Urothelium cell line (cell line): ENCODE measurements at places on chromosomes 16 and 17.

- DNase-seq = no peak
These were observed 561 bp downstream of the CCDC47 start for GRCh38 chr17:63772801-63773271.

GRCh38 chr17:80260069-80260535 lies 550 bp upstream of the RNF213 start:
- DNase-seq = peak; percentile 96

DNA sequence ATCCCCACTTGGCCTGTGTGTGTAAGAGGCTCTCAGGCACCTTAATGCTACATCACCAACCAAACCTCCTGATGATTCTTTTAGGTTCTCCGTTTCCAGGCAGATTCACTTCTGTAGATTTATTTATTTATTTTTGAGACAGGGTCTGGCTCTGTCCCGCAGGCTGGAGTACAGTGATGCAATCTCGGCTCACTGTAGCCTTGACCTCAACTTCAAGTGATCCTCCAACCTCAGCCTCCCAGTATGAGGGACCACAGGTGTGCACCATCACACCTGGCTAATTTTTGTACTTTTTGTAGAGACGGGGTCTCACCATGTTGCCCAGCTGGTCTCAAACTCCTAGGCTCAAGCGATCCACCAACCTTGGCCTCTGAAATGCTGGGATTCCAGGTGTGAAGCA lies 12.7 kb upstream of the MEOX1 start:
- DNase-seq = no peak

DNA sequence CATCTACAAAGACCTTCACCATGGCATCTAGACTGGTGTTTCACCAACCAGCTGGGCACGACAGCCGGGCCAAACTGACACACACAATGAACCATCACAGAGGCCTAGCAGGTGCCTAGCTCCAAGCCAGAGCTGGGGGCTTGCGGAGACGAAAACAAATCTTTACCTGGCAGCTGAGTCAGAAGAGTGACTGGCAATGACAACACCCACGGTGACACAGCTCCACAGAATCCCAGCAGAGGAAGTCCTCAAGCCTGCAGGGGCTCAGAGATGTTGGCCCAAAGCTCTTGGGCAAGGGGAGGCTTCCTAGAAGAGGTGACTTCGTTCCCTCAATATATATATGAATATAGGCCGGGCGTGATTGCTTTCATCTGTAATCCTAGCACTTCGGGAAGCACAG lies 5.1 kb downstream of the MMP25 start:
- DNase-seq = no peak

DNA sequence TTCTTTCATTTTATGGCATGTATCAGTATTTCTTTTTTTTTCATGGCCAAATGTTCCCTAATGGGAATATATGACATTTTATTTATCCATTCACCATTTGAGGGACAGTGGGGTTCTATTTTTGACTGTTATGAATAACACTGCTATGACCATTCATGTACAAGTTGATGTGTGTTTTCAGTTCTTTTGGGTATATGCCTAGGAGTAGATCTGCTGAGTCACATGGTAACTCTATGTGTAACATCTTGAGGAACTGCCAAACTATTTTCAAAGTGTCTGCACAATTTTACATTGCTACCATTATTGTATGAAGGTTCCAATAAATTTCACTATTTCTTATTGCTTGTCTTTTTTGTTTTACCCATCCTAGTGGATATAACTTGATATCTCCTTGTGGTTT lies 223.0 kb downstream of the TANC2 start:
- no peak for DNase-seq

DNA sequence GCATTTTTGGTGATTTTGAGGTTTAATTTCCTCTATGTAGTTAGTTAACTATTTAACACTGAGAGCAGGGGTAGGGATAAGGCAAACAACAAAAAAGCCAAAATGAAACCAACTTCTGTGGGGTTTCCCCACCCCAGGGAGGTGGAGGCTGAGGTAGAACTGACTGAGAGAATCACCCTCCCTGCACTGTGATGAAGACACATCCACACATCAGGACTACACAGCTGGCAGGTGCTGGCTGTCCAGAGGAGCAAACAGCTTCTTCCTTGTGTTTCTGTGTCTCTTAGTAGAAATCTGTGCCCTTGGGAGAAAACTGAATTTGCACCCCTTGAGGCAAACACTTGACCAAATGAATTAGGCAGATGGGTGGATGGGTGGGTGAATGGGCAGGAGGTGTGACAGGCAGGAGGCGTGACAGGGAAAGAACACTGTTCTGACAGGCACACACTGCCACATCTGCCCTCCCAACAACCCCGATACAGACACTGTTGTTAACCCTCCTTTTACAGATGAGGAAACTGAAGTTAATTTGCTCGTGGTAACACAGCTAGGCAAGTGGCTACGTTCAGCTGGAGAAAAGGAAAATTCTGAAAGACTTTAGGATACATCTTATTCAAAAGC lies 62.9 kb upstream of the AMZ2 start:
- DNase-seq = no peak

DNA sequence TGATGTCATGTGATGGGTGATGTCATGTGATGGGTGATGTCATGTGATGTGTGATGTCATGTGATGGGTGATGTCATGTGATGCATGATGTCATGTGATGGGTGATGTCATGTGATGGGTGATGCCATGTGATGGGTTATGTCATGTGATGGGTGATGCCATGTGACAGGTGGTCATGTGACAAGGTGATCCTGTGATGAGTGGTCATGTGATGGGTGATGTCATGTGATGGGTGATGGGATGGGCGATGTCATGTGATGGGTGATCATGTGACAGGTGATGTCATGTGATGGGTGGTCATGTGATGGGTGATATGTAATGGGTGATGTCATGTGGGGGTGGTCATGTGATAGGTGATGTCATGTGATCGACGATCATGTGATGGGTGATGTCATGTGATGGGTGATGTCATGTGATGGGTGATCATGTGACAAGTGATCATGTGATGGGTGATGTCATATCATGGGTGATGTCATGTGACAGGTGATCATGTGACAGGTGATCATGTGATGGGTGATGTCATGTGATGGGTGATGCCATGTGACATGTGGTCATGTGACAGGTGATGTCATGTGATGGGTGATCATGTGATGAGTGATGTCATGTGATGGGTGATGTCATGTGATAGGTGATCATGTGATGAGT lies 17.2 kb downstream of the CD300LB start:
- DNase-seq = peak; percentile 89

DNA sequence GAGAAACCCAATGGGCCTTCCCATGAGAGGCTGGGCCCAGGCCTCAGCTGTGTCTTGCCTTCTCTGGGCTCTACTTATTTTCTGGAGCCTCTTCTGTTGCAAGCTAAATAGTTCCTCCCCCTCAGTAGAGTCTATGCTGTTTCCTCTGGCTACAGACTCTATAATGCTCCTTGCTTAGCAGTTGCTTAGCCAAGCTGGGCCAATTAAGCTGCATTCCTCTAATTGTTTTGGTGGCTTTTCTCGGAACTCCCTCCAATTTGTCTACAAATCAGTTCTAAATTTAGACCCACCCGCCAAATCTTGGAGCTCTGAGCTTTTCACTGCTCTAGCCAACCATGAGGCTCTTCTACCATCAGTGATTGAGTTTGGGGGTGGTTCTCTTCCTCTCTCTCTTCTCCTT lies 302.7 kb upstream of the ASIC2 start:
- no peak for DNase-seq

DNA sequence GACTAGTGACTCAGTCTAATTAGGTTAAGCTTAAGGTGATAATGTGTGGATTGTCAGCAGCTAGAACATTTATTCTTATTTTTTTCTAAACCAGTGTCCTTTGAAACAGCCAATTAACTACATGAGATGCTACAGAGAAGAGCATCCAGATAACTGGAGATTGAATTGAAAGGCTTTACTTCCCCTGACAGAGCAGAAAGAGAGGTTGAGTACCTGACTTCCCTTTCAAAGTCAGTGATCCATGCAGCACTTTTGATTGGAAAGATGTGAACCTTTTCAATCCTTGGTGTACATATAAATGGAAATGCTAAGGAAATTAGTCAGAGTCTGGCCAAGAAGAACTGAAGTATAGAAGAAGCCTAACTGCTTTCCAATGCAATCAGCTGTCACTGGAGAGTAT lies 653.8 kb downstream of the CDH8 start:
- DNase-seq = no peak

- peak; percentile 69 for DNase-seq
These were observed 2.5 kb upstream of the CDYL2 start for GRCh38 chr16:80806927-80807340.

DNA sequence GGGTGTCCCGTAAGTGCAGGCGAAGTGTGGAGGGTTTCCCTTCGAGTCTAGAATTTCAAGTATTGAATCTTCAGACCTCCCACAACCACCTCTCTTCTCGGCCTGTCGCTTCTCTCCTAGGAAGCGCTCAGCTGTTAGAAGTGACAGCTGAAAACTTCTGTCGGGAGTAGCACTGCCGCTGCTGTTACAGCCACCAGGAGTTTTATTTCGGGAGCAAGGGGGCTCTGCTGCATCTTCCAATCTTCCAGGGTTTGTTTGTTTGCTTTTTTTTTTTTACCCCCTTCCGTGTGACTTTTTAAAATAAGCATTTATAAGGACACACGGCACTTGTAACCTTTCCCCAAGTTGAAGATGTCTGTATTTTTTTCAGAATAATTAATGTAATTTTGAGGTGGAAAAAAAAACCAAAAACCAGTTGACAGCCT lies 767 bp downstream of the RPS6KB1 start:
- peak; percentile 60 for DNase-seq
